Stimulated activated naive CD8-positive, alpha-beta T cell treated with anti-CD3 and anti-CD28 coated beads, Interleukin-15, amount 100 ng/mL, for 72 hours (primary cell): ENCODE measurements at places on chromosomes 3 and 15.

DNA sequence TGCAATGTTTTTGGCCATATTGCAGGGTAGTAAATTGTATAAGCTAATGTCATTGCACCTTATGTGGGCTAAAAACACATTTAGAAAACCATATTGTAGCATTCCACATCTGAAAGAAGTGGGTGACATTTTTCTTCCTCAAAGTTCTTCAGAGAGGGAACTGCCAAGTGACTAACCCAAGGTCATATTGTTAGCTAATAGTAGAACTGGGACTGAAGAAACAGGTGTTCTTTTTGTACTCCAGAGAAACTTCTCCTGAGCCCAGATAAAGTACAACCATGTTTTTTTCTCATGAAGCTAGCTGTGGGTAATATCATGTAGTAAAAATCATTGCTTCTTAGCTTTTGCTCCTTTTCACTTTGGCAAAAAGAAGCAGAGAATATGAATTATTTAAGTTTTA is 333.0 kb downstream of the NSUN3 start:
- no peak for DNase-seq

DNA sequence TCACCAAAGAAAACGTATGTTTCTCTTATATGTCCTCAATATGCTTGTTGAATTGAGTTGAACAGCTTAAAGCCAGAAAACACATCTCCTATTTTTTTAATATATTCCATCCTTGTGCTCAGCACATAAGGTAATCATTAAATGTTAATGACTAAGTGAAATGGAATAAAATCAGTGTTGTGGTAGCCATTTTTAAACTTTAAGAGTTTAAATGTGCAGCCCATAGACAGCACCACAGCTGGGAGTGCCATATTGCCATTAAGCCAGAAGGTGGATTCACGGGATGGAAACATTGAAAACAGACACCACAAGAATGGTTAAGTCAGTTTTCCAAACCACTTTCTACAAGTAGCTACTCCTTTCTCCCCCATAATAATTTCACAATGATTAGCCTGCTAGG is 76.8 kb upstream of the C15orf61 start:
- no peak for DNase-seq

DNA sequence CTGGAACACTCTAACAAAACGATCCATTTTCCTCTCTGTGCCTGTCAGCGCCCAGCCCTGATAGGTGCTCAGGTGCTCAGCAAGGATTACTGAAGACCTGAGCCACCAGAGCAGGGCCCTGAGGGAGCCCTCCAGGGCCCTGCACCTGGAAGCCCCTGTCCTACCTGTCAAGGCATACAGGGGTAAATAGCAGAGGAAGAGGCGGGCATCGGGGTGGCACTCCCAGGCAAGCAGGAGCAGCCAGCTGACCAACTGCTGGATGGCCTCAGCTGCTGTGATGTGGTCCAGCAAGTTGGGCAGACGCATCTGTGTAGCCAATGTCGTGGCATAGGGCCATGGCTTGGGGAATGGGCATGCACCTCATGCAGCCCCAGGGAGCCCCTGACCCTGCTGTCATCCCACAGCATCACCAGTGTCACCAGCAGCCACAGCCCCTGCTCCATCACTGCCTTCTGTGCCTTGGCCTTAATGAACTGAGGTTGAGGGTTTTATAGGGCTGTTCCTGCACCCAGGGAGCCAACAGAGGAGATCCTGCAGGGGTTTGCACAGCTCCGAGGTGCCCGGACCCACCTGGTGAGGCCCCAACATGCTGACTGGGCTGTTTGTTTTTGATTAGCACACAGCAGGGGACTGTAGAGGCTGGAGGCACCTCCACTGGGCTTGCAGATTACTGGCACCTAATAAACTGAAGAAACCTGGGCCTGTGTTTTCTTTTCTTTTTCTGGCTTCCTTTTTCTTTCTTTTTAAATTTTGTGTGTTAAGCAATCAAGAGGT is 7.9 kb upstream of the WDR6 start:
- DNase-seq: no peak

DNA sequence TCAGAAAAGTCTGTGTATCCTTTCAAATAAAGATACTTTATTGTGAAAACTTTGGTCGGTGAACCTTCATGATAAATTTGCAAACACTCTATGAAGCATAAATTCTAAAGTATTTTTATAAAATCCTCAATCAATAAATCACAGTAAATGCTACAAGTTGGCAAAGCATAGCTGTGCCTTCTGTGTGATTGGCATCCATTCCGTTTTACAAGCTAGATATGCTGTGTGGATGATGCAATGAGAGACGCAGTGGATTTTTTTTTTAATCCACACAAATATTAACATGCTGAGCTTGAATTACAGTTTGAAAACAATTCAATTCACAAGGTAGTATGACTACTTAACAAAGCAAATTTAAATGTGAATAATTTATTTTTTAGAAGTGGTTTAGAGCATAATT is 937.2 kb downstream of the ZPLD1 start:
- DNase-seq: no peak

GRCh38 chr3:129449279-129450115 is 9.5 kb downstream of the IFT122 start:
- DNase-seq: no peak

DNA sequence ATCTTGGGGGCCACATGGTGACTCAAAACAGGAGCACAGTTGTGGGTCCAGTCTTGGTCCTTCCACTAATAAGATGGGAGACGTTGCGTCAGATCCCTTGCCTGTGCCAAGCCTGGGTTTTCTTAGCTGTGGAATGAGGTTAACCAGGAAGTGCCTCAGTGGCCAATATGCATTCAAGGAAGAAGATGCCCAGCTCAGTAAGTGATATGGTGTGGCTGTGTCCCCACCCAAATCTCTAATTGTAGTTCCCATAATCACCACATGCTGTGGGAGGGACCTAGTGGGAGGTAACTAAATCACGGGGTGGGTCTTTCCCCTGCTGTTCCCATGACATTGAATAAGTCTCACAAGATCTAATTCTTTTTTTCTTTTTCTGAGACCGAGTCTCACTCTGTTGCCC is 6.4 kb downstream of the ALG1L2 start:
- no peak for DNase-seq

DNA sequence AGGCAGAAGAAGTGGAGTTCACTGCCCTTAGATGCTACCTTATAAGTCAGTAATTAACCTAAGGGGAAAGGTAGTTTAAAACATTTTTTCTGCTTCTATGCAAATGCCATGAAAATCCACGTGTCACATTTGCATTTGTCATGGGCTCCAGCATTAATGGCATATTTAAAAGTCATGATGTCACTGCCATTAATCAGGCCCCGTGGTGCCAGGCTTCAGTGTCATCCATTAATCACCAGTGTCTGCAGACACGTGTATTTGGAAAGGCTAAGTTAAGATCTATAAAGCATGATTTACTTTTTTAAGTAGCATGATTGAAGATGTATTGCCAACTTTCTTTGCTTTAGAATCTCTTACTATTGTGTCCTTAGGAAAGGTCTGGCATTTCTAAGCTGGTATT is 857.8 kb downstream of the TUSC7 start:
- no peak for DNase-seq

DNA sequence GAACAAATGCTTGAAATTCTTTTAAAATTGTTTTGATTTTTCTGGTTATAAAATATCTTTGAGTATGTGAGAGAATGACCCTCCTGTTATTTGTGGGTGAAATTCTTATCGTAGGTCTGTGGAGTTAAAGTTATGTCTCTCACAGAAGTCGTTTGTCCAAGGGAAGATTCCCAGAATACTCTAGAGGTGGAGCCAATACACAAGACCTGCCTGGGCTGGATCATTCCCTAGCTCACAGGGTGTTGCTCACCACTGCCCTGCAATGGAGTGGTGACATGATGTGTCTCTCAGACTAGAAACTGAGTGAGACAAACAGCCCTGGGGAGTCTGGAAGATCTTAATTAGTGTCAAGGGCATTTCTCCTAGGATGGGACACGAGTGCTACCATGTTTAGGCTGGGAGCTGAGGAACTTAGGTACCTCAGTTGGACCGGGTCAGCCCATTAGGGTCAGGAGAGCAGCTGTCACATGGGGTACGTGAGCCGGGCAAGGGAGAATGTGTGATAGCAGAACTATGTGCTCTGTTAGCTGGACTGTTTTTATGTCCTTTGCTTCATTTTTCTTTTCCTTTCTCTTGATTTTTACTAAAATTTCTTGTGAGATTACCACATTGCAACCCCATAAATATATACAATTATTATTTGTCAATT is 53.6 kb upstream of the MYO5C start:
- DNase-seq: no peak
